ENCODE measurements at places on chromosomes 16 and 17. TPM values are rescaled to one million over a fixed set of nuclear protein-coding genes. Genes with fewer than 3 reads are reported as not detected.

The FOXF1 gene
- total RNA-seq, result 15.3 TPM

The WBP2 gene
- total RNA-seq, result 58.7 TPM

The SLC9A5 gene
- total RNA-seq, result 3.6 TPM

The UNC45B gene
- total RNA-seq, result not detected

The GNGT2 gene
- not detected for total RNA-seq

The RAMP2 gene
- not detected for total RNA-seq

DNA sequence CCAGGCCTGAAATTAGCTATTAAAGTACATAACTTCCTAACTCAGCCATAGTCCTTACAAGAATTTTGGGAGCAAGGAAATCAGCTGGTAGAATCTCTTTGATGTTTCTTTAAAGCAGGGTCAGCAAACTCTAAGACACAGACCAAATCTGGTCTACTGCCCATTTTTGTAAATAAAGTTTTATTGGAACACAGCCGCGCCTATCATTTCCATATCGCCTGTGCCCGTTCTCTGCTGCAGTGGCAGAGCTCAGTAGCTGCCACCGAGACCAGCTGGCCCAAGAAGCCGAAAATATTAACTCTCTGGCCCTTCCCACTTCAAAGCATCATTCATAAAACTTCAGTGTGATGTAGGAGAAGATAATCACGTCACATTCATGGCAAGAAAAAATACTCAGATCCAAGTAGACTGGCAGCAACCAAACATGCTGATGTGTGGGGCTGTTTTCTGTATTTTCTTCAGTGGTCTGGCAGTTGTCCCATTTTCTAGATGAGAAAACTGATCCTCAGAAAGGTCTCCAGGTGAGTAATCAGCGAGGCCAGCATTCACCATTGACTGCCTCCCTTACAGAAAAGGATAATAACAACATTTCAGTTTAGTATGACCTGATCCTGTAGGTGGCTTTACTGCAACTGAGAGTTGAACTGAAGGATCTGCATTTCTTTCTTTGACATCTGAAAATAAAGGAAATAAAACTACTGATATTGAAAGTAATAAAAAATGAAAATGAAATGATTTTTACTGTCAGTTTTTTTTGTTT lies 18.0 kb upstream of the HSBP1 start:
- H3K36me3 ChIP-seq, result no peaks in the 10 kb centered on the region
- H3K4me1 ChIP-seq, result no peaks in the 10 kb centered on the region
- peaks cover 10% of the 10 kb centered on the region for H3K27me3 ChIP-seq

DNA sequence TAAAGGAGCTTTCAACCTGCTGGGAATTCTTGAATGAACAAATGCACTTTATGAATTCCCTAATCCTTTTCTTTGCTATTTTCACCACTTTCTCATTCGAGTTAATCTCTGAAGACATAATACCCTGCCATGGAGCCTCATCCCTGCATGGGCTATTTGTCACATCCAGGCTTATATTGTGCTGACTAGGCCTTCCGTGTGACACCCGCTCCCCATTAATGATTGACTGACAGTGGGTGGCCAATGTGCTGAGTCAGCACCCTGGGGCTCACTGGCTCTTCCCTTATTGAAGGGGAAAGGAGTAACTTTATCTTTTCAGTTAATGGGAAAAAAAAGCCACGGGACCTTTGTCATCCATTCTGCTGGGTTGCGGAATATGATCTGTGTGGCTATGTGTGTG lies 1024.8 kb upstream of the EEF2KMT start:
- no peaks in the 10 kb centered on the region for H3K36me3 ChIP-seq
- peaks cover 17% of the 10 kb centered on the region for H3K4me1 ChIP-seq
- H3K27me3 ChIP-seq, result peaks cover 2% of the 10 kb centered on the region
- H3K4me3 ChIP-seq, result no peak overlapping the region
- no peak overlapping the region for H3K27ac ChIP-seq

- DNase-seq, result peak; percentile 59
- peaks cover 13% of the 10 kb centered on the region for H3K4me1 ChIP-seq
- H3K27ac ChIP-seq, result peak overlapping the region; percentile 71
- peaks cover 12% of the 10 kb centered on the region for H3K27me3 ChIP-seq
- no peaks in the 10 kb centered on the region for H3K36me3 ChIP-seq
- peak overlapping the region; percentile 61 for H3K4me3 ChIP-seq
These were observed 8.5 kb upstream of the SSTR2 start for GRCh38 chr17:73156166-73156840.

- H3K27me3 ChIP-seq, result peaks cover 2% of the 10 kb centered on the region
- H3K4me3 ChIP-seq, result no peak overlapping the region
- no peak overlapping the region for H3K27ac ChIP-seq
- H3K4me1 ChIP-seq, result peaks cover 21% of the 10 kb centered on the region
- no peaks in the 10 kb centered on the region for H3K36me3 ChIP-seq
These were observed 7.8 kb upstream of the GSE1 start for GRCh38 chr16:85605051-85605911.

- no peak overlapping the region for H3K4me3 ChIP-seq
- peaks cover 3% of the 10 kb centered on the region for H3K27me3 ChIP-seq
- 0 out of 2 replicates have a peak, but pooled peaks cover 14% of the 10 kb centered on the region for H3K36me3 ChIP-seq
- DNase-seq, result peak; percentile 19
- H3K27ac ChIP-seq, result no peak overlapping the region
- H3K4me1 ChIP-seq, result peaks cover 17% of the 10 kb centered on the region
These were observed 13.8 kb downstream of the STXBP4 start for GRCh38 chr17:54982399-54982798.

- DNase-seq, result no peak
- H3K4me3 ChIP-seq, result peak overlapping the region; percentile 81
- peaks cover 6% of the 10 kb centered on the region for H3K36me3 ChIP-seq
- H3K27me3 ChIP-seq, result peaks cover 2% of the 10 kb centered on the region
These were observed 54.5 kb downstream of the NACA2 start for GRCh38 chr17:61536422-61536955.

Data from HFFc6 (cell line).